ENCODE measurements at places on chromosomes 5 and 9.

- DNase-seq = peak; percentile 53
Measured at GRCh38 chr5:142866563-142867275, 96.5 kb downstream of the ARHGAP26 start.

DNA sequence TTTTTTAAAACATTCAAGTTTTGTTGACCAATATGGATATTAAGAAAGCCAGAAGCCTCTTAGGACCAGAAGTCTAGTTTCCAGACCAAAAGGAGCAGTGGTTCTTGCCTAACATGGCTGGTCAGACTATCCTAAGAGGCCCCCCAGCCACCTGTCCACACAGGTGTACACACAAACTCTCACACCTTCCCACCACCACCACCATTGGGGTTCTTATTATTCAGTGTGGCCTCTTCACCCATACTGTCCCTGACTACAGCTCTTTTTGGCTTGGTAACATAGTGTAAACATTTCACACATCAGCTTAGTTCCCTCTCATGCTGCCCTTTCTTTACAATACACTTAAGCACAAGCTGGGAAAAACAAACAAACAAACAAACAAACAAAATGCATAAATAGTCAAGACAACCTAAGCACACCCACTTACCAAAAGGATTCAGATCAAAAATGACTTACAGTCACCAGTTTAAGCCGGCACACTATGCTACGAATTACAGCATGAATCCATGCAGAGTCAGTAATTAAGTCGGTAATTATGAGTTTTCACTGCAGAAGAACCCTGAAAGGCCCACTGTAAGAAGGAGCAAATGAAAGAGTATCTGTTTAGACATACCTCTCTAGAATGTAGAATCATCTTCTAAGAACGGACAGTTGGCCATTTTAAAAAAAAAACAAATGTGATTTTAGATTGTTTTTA is 9.5 kb downstream of the LHFPL2 start:
- DNase-seq = no peak

DNA sequence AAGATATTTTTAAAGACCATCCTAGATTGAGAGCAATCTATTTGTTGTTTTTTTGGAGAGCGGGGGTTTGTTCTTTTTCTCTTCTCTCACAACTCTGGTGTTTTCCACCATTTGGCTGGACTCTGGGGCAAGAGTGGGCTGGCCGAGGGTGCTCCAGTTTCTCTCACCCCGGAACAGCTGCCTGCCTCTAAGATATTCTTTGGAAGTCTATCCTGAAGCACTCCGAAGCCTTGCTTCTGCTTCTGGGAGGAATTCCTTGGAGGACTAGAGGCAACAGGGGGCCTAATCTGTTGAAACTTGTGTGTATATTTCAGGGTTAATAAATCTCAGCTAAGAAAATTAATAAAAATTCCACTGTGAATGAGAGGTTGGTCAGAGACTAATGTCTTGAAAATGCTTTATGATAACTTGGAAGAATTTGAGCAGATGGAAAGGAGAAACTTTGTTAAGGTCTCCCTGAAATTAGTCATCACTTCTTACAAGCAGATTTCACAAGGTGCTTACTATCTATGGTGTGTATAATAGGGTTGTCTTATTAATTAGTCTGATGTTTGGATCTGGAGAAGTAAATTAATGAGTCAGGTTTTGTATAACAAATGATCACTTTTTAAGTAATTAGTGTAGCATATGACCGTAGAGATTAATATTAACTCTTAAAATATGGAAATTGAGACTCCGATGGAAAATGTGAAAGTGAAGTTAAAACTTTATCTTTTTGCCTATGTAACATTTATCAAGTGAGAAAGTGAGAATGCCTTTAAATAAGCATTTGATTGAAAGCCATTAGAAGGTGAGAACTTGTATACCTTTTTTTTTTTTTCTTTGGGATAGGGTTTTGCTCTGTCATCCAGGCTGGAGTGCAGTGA is 4.0 kb downstream of the MAN2A1 start:
- no peak for DNase-seq

- DNase-seq = no peak
Measured at GRCh38 chr5:13408616-13409015, 535.9 kb downstream of the DNAH5 start.

GRCh38 chr5:128084228-128085167 is 932 bp downstream of the SLC12A2 start:
- DNase-seq = peak; percentile 52

GRCh38 chr5:135030956-135031812 is 2.8 kb downstream of the PITX1 start:
- no peak for DNase-seq

- no peak for DNase-seq
Measured at GRCh38 chr9:7841831-7842230, 42.3 kb upstream of the DMAC1 start.

- DNase-seq = no peak
Measured at GRCh38 chr5:72498284-72498683, 8.9 kb downstream of the ZNF366 start.

GRCh38 chr9:37521111-37521510 is 35.4 kb downstream of the POLR1E start:
- DNase-seq = no peak

Measured in activated CD4-positive, alpha-beta T cell treated with anti-CD3 and anti-CD28 coated beads, Interleukin-2, amount 50 U/mL, for 24 hours (primary cell).